ENCODE measurements at places on chromosomes 5 and 9.

GRCh38 chr9:75176037-75176436 lies 87.7 kb downstream of the OSTF1 start:
- DNase-seq = no peak

DNA sequence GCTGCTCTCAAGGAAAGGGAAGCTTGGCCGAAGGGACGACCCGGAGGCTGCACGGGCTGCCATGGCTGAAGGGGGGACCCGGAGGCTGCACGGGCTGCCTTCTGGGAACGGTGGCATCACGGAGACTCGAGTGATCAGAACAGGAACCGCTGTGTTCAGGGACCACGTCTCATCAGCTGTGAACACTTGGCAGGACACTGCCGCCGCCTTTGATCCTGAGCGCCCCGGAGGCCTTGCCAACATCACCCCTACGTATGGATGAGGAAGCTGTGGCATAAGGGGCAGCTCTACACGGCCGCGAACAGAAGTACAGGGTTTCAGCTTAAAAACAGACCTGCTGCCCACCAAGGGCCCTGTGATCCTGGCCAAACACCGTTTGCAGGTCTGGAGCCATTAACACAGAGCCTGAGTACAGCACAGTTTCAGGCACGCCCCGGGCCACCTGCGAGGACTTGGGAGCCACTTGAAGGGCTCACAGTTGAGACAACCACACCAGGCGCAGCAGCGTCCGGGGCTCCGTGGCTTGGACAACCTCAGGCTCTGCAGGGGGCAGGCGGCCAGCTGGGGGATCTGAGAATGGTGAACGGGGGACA lies 23.9 kb upstream of the TERT start:
- no peak for DNase-seq

GRCh38 chr5:126263591-126264184 lies 159.5 kb upstream of the GRAMD2B start:
- no peak for DNase-seq

GRCh38 chr9:77953590-77953989 lies 78.0 kb downstream of the GNAQ start:
- no peak for DNase-seq

DNA sequence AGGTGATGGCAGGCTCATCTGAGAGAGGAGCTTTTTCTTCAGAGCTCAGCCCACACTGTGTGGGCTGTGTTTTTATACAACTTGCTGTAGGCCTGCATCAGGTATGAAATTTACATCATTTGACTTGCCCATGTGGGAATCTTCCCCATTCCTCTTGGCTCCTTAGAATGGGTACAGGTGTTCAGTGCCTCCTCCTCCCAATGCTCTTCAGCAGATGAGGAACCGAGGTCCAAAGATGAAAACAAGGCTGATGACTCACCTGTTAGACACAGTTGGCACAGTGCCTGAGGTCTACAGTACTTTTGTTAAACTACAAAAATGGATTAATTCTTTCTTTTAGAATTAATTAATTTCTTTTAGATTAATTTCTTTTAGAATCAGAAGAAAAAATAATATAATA lies 20.8 kb downstream of the PAPPA start:
- DNase-seq = no peak

- no peak for DNase-seq
Observed at GRCh38 chr9:36888551-36888950, 145.5 kb downstream of the PAX5 start.

DNA sequence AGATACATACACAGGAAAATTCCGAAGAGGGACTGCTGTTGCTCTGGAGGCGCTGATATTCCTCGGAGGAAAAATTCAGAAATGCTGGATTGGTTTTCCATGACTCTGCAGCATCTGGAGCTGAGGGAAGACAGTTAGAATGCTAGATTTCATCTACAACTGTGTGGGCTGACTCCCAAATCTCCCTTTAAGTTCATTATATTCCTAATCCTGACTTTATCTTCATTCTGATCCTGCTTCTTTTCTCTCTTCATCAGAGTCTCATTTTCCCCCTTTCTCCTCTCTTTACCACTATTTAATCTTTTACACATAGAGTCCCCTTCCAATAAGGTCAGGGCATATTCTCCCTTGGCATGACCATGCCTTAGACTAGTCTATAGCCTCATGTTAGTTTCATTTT lies at the start of gene OR1N1:
Gene OR1N1 (minus strand): TSS at position 101 of the 400 bp plus-strand sequence. CDS start 0 bp downstream, at position 101.
- DNase-seq = no peak

GRCh38 chr9:99231711-99232110 lies 9.6 kb downstream of the SEC61B start:
- DNase-seq = no peak

DNA sequence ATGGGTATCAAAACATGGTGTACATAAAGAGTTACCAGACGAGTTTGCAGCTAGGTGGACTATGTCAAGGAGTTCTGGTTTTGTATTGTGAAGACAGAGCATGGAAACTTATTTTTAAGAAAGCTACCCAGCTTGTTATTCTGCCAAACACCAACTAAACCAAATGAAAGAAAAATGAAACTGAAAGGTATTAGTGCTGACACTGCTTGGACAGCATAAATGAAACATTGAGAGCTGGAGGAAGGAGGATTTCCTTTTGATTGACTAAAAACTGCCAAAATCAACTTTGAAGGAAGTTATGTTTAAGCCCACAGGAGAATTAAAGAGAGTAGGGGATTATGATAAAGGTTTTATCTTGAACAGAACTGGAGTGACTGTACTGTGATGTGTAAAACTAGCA lies 766.2 kb downstream of the PTPRD start:
- DNase-seq = no peak

- DNase-seq = no peak
Observed at GRCh38 chr9:124005029-124005771, 6.4 kb upstream of the LHX2 start.

- no peak for DNase-seq
Observed at GRCh38 chr5:10586008-10586407, 22.1 kb downstream of the ANKRD33B start.

DNA sequence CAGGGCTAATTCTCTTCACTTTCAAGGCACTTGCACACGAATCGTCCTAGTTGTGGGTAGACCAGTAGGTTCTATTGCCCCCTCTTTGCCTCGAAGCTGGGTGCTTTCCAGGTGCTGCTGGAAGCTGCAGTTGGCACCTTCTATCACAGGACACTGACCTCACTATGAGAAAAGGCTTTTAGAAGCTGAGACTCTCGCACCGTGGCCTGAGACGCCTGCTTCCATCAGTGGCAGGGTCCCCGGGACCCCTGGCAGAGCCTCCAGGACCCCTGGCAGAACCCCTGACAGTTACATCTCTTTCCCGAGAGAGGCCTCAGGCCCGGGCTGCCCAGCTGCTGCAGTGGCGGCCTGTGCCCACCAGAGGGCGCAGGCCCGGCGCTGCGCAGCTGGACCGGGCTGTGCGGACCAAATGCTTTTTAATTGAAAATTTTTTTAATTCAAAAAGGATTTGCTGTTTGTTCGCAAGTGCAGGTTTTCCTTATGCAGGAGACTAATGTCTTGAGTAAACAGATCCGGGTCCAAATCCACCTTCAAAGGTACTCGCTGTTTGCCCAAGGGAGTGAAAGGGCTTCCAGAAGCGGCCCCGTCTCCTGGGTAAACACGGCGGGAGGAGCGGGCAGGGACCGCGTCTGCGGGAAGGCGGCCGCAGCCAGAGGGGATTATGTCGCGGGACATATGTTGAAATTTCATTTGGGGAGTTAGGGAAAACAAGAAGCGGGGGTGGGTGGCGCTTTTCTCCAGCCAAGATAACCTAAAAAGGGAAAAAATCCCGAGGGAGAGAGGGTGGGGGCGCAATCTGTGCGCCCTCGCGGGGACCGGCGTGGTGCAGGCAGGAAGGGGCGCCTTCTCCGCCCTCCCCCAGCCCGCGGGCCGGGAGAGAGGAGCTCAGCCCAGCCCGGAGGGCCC lies 114.5 kb upstream of the LMX1B start:
- peak; percentile 74 for DNase-seq

- no peak for DNase-seq
Observed at GRCh38 chr5:111454776-111455175, 57.6 kb downstream of the STARD4 start.

- DNase-seq = peak; percentile 64
Observed at GRCh38 chr9:90343991-90344390, 298.6 kb downstream of the DIRAS2 start.
